Head of caudate nucleus (tissue), 42 donors: ENCODE measurements at places on chromosomes 11 and 22.

DNA sequence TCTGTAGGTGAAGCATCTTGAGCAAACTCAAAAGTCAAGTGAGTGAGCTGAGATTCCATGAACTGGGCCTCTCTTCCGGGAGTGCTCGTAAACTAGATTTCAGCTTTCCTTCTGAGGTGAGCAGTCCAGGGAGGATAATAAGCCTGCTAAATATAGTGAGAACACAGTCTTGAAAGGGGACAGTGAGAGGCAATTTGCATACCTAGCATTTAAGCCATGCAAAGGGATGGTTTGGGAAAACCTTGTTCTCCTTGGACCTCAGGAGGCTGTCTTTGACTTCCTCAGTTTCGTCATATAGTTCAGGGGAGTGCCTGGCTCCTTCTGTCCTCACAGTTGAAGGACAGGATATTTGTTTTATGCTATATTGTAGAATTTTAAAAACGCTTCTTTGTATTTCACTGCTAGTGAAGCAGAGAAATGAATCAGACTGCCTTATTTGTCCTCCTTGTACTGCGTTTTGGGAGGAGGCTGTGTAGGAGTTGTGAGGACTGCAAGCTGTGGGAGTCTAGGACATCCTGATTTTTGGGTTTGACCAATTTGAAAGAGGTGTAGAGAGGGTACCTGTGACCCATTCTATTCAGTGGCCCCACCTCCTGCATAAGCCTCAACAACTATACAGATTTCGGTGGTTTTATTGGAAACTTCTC is 11.0 kb upstream of the SORL1-AS1 start:
- DNase-seq = no peak

- no peak for DNase-seq
Observed at GRCh38 chr11:14361951-14362350, 3.0 kb upstream of the RRAS2 start.

DNA sequence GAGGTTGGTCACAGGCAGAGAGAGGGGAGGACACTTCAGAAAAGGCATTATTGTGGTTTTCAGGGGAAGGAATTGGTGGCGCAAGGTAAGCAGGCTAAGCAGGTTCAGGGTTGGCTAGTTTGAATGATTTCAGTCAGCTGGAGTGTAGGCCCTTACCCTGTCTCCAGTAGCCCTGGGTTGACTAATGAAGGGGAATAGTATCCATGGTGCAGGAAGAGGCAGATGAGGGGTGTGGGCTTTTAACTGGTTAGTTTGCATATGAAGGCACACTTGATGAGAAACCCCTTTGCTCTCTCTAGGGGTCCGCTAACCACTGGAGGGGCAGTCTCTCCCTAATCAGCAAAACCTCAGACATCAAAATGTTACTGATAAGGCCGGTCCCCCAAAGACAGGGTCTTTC is 249.7 kb downstream of the AASDHPPT start:
- DNase-seq = no peak

DNA sequence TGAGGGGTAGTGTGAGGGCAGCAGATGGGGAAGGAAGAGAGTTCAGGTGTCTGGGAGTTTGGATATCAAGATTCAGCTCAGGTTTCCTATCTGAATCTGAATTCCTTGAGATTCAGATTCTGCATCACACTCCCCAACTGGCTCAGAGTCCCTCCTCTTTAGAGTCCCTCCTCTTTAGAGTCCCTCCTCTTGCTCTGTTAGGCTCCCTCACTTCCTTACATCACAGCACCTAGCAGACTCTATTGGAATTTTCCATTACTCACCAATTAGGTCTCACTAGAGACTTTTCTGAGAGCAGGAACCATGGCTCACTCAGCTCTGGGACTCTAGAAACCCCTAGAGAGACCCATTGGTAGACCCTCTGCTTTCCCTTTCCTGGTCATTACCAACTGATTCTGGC is 303.4 kb upstream of the SYN3 start:
- no peak for DNase-seq

DNA sequence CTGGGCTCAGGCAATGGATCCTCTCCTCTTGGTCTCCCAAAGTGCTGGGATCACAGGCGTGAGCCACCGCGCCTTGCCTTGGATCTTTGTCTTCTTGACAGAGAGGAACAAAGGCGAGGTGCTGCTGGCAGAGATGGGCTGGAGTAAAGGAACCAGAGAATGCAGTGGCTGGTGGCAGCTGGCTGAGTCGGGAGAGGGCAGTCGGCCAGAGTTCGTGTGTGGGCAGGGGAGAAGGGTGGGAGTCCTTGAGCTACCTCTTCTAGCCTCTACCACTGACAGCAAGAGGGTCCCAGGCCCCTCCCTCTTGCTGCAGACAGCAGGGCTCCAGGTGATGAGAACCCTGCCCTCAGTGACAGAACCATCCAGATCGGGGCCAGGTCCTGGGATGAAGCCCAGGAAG is 86.2 kb upstream of the LINC01488 start:
- DNase-seq = no peak

- DNase-seq = no peak
Observed at GRCh38 chr11:115162919-115163318, 341.3 kb downstream of the CADM1 start.

DNA sequence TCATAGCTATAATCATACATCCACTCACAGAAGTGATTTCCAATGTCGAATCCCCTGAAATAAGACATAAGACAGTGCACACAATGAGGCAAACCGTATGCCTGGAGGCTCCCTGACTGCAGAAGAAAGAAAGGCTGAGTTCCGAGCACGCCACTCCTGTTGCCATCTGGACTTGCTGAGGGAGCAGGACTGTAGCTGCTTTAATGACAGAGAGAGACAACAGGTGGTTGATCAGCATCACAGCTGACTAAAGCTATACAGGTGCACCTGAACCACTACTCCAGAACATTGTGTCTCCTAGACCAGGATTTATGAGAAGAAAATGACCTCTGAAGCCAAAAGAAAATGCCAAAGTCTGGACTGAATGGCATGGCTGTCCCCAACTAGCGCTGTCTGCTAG is 27.0 kb downstream of the TCIRG1 start:
- DNase-seq = no peak

GRCh38 chr11:387193-387793 is 6.7 kb upstream of the PKP3 start:
- DNase-seq = no peak

GRCh38 chr22:30884211-30885000 is 84.2 kb downstream of the MORC2 start:
- DNase-seq = no peak

GRCh38 chr11:71962428-71963038 is 33.7 kb downstream of the RNF121 start:
- no peak for DNase-seq

DNA sequence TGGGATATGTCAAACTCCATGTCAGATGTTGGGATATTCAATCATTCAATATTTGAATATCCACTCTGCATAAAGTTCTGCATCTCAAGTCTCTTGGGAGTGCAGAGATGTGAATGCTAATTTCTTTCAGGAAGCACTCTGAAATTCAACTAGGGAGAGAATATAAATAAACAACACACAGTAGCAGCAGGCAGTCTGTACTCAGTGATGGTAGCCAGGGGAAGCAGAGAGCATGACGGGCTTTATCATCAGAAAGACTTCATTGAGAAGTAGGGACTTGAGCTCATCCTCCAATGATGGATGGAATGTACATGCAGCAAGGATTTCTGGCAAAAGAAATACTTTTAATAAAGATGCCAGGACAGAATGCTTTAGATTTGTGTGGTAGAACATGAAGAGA is 9.8 kb upstream of the TEAD1 start:
- no peak for DNase-seq

- DNase-seq = no peak
Observed at GRCh38 chr11:16827139-16827538, 88.7 kb downstream of the C11orf58 start.

DNA sequence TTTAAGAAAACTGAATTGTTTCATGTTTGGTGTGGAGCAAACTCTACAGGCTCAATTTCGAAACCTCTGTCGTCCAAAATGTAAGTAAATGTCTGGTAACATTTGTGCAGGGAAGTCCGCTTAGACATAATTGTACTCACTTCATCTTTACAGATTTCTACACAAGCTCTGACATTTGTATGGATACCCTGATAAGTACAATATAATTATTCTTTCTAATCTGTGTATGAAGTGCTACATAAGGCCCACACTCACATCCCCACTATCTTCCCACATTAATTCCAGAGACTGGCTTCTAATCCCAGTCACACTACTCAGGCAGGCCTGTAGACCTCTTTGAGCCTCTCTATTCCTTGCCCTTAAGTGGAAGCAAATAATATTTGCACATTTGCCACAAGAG is 129.2 kb upstream of the LMO1 start:
- no peak for DNase-seq

DNA sequence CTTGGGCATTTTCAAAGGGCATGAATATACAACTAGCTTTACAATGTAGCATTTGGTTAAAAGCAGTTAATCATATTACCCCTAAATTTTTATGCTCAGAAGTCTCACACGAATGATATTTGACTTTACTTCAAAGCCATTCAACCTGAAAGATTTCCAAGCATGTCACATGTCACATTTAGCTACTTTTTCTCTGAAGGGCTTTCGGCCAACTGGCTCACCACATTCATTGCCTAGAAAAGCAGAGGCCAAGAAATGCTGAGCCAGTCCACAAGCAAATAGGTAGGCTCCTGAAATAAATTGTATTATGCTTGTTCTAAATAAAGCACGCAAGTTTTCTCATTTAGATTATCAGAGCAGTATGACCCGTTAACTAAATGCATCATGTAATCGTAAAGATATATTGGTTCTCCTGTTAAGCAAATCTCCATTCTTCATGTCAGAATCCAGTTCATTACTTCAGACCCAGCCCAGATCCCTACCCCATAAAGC is 30.6 kb downstream of the PAX6 start:
- no peak for DNase-seq

- no peak for DNase-seq
Observed at GRCh38 chr11:1148752-1149180, 9.0 kb upstream of the MUC5AC start.

- DNase-seq = no peak
Observed at GRCh38 chr11:110984147-110984546, 261.4 kb upstream of the POU2AF2 start.

DNA sequence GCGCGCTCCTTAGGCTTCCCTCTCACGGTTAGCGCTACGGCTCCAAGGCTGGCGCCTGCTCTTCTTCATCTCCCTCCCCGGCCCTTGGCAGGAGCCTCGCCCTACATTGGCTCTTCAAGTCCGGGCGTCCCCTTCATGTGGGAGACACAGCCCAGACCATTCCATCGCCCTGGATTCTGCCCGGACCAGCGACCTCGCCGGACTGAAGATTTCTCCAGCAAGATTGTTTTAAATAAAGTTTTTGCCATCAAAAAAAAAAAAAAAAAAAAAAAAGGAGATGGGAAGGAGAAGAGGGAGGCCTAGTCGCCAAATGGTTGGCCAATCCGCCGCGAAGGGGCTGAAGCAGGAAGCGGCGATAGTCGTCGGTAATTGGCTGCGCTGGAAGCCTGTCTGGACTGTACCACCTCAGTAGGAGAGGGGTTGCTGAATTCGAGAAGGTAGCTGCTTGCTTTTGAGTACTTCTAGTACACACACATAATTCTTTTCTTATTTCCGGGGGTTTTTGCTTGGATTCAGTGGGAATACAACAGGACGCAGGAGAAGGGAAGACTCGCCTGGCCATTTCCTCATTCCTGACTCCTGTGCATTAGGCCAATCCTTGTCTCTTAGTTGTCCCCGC is 688 bp upstream of the ZDHHC5 start:
- DNase-seq = peak; percentile 94

- no peak for DNase-seq
Observed at GRCh38 chr11:46296059-46296527, 18.6 kb downstream of the CREB3L1 start.

- peak; percentile 27 for DNase-seq
Observed at GRCh38 chr11:9025101-9025850, 21.5 kb upstream of the NRIP3 start.

GRCh38 chr11:128161994-128162393 is 425.4 kb downstream of the ETS1 start:
- no peak for DNase-seq

GRCh38 chr11:116170526-116171120 is 602.2 kb downstream of the BUD13 start:
- no peak for DNase-seq

GRCh38 chr11:82969811-82970210 is 68.3 kb downstream of the DDIAS start:
- DNase-seq = no peak

DNA sequence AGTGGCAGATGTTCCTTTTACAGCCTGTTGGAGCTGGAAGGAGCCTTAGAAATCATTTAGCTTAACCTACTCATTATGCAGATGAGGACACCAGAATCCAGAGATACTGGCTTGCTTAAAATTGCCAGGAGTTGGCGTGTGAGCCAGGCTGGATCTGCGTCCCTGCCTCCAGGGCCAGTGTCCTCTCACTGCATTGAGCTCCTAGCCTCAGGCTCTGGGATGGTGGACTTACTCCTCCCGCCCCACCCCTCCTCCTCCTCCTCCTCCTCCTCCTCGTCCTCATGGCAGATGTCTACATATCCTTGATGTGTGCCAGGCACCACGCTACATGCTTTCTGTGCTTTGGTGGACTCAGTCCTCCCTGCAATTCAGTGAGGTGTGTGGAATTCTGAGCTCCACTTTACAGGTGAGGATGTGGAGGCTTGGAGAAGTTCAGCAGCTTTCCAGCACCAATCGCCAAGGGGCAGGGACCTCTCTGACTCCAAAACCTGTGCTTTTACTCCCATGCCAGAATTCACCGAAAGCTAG is 24.1 kb downstream of the ADAMTS15 start:
- DNase-seq = no peak

DNA sequence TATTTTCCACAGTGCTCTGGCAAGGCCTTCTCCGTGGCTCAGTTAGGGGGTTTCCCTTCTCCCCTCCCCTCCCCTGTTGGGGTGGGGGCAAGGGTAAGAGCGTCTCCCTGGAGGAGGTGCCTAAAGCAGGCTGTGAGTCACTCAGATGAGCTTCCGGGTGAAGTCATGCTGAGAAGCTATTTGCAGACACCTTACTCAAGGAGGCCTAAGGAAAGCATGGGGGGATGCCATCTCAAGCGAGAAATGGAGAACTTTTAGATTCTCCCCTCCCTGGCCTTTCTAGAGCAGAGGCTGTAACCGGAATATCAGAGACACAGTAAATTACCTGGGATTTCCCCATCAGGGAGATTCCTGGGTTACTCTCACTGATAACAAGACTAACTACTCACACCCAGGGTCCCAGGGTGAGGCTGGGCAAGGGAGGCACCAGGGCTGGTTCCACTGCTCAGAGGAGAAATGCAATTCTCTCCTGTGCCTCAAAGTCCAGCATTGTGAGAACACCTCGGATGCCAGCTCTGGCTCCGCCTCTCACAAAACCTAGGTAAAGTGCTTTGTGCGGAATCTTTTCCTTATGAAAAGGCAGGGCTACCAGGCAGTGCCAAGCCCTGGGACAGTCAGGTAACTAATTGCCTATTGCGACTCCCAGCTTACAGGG is 123.6 kb downstream of the ABTB2 start:
- no peak for DNase-seq

GRCh38 chr22:36492109-36492508 is 10.7 kb upstream of the TXN2 start:
- DNase-seq = no peak

- peak; percentile 67 for DNase-seq
Observed at GRCh38 chr22:28019881-28020861, 101.1 kb upstream of the PITPNB start.

GRCh38 chr11:29200791-29201562 is 815.9 kb downstream of the KCNA4 start:
- no peak for DNase-seq

- no peak for DNase-seq
Observed at GRCh38 chr11:2480874-2481220, 36.0 kb downstream of the KCNQ1 start.

- DNase-seq = no peak
Observed at GRCh38 chr11:83124636-83125424, 32.1 kb upstream of the PCF11 start.
